Thymus (tissue), 14 donors: ENCODE measurements at places on chromosomes 7 and 10.
A peak's percentile ranks its signal among the peaks of the same experiment; 100 is the strongest.

GRCh38 chr7:16060502-16060901, 360.8 kb downstream of the CRPPA start:
- H3K4me1 ChIP-seq = no peaks in the 10 kb centered on the region
- DNase-seq = no peak
- H3K4me3 ChIP-seq = no peak overlapping the region

DNA sequence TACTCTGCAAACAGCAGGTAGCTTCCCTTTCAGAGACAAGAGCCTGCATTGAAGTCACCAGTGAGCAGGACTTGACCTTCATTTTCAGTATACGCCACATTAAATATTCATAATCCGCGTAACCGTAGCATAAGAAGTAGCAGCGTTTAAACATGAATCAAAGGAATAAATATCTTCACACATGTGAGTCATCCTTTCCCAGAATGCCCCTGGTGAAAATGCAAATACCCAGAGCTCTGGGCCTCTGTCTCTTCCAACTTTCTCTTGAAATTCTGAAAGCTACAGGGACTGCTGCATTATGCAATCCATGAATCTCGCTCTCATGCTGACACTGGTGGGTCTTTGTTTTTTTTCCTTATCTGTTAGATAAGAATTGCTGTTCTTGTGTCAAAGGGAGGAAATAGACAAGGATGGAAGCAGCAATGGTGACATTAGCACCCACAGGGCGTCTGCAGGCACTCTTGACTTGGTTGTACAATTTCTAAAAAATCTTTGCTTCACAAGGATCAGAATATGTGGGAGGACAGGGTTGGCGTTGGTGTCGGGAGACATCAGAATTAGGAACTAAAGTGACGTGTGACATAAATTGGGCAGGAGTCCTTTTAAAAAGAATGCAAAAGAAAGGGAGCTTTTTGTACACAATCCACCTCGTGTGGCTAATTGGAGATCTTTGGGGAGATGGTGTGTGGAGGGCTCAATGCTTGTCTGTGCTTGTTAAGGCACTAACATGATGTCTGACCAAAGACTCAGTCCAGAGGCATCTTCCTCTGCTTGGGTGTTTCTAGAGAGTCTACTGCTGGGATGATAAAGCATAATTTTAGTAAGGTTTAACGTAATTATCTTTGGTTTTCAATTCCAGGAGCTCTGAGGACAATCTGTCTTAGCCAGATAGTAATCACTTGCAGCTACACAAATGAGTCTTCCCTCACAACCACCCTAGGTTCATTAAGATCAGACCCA, 390.3 kb downstream of the KCNMA1 start:
- H3K27ac ChIP-seq = no peak overlapping the region
- no peak for DNase-seq
- H3K4me1 ChIP-seq = no peaks in the 10 kb centered on the region
- H3K36me3 ChIP-seq = no peaks in the 10 kb centered on the region

GRCh38 chr7:36708767-36709166, 15.5 kb downstream of the AOAH start:
- H3K4me1 ChIP-seq = no peaks in the 10 kb centered on the region
- H3K27me3 ChIP-seq = no peaks in the 10 kb centered on the region
- DNase-seq = no peak
- no peaks in the 10 kb centered on the region for H3K36me3 ChIP-seq
- H3K4me3 ChIP-seq = no peak overlapping the region
- no peak overlapping the region for H3K27ac ChIP-seq

GRCh38 chr7:23594879-23595604, 2.1 kb upstream of the CCDC126 start:
- H3K4me3 ChIP-seq = no peak overlapping the region
- no peaks in the 10 kb centered on the region for H3K36me3 ChIP-seq
- peaks cover 16% of the 10 kb centered on the region for H3K27me3 ChIP-seq
- H3K4me1 ChIP-seq = peaks cover 6% of the 10 kb centered on the region
- no peak for DNase-seq

DNA sequence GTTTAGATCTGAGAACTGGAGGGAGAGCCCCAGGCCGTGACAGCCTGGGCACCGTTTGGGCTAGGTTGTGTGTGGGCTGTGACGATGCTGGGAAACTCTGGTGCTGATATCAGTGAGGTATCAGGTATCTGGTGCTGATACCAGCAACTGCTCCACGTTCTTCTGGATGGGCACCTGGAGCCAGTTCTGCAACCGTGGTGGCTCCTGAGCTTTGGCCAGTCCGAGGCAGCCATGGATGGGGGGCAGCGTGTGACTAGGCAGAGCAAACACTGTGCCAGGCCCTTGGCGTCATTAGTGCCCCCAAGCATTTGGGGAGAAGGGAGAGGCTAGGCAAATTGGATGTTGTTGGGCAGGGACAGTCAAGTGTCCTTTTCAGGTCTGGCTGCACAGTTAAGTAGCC, 57.9 kb downstream of the ZNF467 start:
- no peak overlapping the region for H3K27ac ChIP-seq
- no peaks in the 10 kb centered on the region for H3K36me3 ChIP-seq
- H3K27me3 ChIP-seq = peaks cover 12% of the 10 kb centered on the region
- no peak for DNase-seq
- H3K4me3 ChIP-seq = peak overlapping the region; percentile 67

- no peak overlapping the region for H3K27ac ChIP-seq
- H3K36me3 ChIP-seq = no peaks in the 10 kb centered on the region
- H3K27me3 ChIP-seq = no peaks in the 10 kb centered on the region
- DNase-seq = no peak
Measured at GRCh38 chr7:96526496-96526895, 183.2 kb downstream of the SEM1 start.

DNA sequence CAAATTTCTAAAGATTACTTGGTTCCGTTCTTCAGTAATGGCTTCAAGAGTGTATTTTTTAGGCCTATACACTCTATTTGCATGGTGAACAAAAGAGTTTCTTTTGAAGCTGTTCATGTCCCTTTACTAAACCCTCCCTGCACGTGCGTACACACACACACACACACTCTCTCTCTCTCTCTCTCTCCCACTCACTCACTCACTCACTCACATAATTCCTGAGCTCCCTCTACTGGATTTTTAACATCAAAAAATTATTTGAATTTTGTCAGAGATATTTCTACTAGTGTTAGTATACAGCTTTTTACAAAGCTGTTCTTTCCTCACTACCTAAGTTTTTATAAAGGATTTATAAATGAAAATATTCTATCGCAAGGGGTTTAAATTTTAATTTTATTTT, 85.9 kb downstream of the UBE3C start:
- no peaks in the 10 kb centered on the region for H3K27me3 ChIP-seq
- no peak overlapping the region for H3K4me3 ChIP-seq
- H3K4me1 ChIP-seq = no peaks in the 10 kb centered on the region
- no peak for DNase-seq

GRCh38 chr10:71052076-71052660, 160.2 kb upstream of the UNC5B start:
- no peak overlapping the region for H3K27ac ChIP-seq
- H3K4me3 ChIP-seq = no peak overlapping the region
- H3K36me3 ChIP-seq = no peaks in the 10 kb centered on the region
- no peaks in the 10 kb centered on the region for H3K27me3 ChIP-seq
- no peaks in the 10 kb centered on the region for H3K4me1 ChIP-seq

- H3K4me1 ChIP-seq = no peaks in the 10 kb centered on the region
- H3K27me3 ChIP-seq = no peaks in the 10 kb centered on the region
- no peaks in the 10 kb centered on the region for H3K36me3 ChIP-seq
- H3K27ac ChIP-seq = no peak overlapping the region
- DNase-seq = no peak
- no peak overlapping the region for H3K4me3 ChIP-seq
Measured at GRCh38 chr10:51907361-51907760, 208.0 kb upstream of the CSTF2T start.

GRCh38 chr10:18214691-18215563, 74.7 kb downstream of the CACNB2 start:
- H3K4me1 ChIP-seq = no peaks in the 10 kb centered on the region
- DNase-seq = peak; percentile 23
- no peak overlapping the region for H3K27ac ChIP-seq

DNA sequence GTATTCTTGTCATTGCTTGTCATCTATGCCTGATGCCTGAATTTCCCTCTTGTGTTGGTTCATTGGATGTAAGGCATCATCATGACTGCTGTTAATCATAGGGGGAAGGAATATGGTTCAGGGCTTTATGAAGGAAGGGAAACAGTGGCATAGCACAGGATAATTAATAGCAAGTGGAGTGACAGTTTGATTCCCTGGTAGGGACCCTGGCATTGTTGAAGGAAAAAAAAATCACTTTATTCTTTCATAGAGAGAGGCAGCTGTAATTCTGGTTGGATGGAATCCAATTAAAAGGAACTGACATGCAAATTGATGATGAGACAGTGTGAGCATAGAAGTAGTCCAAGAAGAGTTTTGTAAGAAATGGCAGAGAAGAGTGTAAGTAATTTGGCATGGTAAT, 121.4 kb downstream of the AUTS2 start:
- no peak overlapping the region for H3K4me3 ChIP-seq
- H3K4me1 ChIP-seq = no peaks in the 10 kb centered on the region
- no peak for DNase-seq

DNA sequence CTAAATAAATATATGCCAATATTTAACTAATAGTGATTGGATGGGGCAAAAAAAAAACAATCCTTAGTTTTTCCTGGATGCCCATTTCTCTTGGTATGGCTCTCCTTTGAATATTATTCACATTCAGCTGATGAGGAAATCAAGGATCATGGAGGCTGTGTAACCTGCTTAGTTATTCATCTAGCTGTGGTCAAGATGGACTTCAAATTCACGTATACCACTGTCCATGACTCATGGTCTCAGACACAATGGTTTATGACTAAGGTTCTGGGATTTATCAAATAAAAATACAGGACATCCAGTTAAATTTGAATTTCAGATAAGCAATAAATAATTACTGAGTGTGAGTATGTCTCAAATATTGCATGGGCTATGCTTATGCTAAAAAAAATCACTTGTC, 191.5 kb upstream of the CELF2 start:
- H3K27ac ChIP-seq = no peak overlapping the region
- no peaks in the 10 kb centered on the region for H3K27me3 ChIP-seq

GRCh38 chr10:343231-344220, 208.3 kb downstream of the ZMYND11 start:
- H3K4me1 ChIP-seq = peaks cover 4% of the 10 kb centered on the region
- no peaks in the 10 kb centered on the region for H3K27me3 ChIP-seq
- peaks cover 7% of the 10 kb centered on the region for H3K36me3 ChIP-seq
- no peak for DNase-seq
- H3K4me3 ChIP-seq = no peak overlapping the region

- no peaks in the 10 kb centered on the region for H3K27me3 ChIP-seq
- H3K36me3 ChIP-seq = no peaks in the 10 kb centered on the region
- H3K4me3 ChIP-seq = no peak overlapping the region
Measured at GRCh38 chr7:81482600-81483186, 287.2 kb downstream of the HGF start.

- no peaks in the 10 kb centered on the region for H3K36me3 ChIP-seq
- no peak overlapping the region for H3K27ac ChIP-seq
- H3K27me3 ChIP-seq = no peaks in the 10 kb centered on the region
Measured at GRCh38 chr10:114662646-114663217, 4.7 kb upstream of the ABLIM1 start.

DNA sequence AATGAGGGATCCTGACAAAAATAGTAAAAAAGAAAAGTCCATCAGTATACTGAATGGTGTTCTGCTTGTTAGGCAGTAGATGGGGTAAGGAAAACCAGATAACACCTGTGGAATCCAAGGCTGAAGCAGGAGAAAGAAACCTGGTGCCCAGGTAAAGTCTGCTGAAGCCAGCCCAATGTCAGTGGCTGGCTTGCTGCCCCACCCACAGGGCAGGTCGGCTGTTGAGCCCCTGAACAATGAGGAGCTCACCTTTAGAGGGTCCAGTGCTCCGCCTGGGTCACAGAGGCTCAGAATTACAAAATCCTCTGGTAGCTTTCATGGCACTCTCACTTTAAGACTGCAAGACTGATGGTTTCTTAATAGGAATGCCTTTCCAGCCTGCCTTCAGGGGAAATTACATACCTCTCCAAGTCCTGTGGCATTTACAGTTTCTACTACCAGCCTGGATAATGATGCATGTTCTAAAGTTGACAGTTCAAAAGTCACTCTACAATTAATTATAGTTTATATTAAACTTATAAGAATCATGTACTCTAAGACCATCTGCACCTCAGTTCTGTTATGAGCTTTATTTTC, 23.8 kb downstream of the DHX32 start:
- peaks cover 4% of the 10 kb centered on the region for H3K36me3 ChIP-seq
- no peaks in the 10 kb centered on the region for H3K4me1 ChIP-seq
- no peaks in the 10 kb centered on the region for H3K27me3 ChIP-seq
- no peak for DNase-seq

DNA sequence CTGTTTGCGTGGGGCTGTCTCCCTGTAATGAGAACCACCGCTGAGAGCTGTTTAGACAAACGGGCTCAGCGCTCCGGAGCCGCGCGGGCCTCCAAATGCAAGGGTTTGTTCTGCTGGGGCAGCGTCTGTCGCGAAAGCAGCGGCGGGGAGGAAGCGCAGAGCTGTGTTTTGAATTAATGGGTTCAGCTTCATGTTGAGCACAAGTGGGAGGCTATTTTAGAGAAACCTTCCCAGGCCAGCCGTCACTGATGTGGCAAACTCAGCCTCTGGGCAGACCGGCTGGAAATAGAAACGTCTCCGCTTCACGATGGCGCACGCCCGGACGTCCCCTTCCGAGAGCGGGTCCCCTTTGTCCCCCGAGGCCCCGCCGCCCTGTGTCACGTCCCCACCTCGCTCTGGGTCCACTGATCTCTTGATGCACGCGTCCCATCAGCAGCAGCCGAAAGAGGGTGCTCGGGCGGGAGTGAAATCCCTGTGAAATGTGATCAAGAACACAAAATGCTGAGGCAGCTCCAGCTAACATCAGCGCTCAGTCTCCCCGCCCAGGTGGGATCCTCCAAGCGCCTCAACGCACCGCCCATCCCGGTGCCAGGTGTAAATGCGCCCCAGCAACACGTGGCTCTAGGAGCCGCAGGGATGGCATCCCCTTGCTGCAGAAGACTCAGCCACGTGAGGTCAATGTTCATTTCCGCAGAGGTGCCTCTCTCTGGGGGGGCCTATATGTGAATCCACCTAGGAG, 44.9 kb downstream of the BAMBI start:
- no peaks in the 10 kb centered on the region for H3K4me1 ChIP-seq
- no peak overlapping the region for H3K4me3 ChIP-seq
- peaks cover 15% of the 10 kb centered on the region for H3K27me3 ChIP-seq
- DNase-seq = no peak
- H3K27ac ChIP-seq = no peak overlapping the region
- no peaks in the 10 kb centered on the region for H3K36me3 ChIP-seq

DNA sequence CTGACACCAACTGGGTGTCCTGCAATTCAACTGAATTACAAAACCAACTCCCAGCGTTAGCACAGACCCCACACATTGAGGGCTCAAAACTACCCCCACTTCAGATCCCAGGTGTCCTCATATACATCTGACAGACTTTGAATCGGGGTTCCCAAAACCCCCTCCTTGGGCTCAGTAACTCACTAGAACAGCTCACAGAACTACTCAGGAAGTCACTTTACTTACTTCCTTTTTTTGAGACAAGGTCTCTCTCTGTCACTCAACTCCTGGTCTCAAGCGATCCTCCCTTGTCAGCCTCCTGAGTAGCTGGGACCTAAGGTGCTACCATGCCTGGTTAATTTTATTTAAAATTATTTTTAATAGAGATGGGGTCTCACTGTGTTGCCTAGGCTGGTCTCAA, 456.0 kb downstream of the SDK1 start:
- H3K36me3 ChIP-seq = no peaks in the 10 kb centered on the region
- no peak overlapping the region for H3K27ac ChIP-seq
- no peaks in the 10 kb centered on the region for H3K27me3 ChIP-seq
- H3K4me3 ChIP-seq = no peak overlapping the region

- no peaks in the 10 kb centered on the region for H3K4me1 ChIP-seq
- H3K36me3 ChIP-seq = no peaks in the 10 kb centered on the region
- H3K27ac ChIP-seq = no peak overlapping the region
- no peak for DNase-seq
Measured at GRCh38 chr7:141950806-141951205, 4.0 kb upstream of the CLEC5A start.
